CD4-positive, alpha-beta T cell treated with Interleukin-15 for 1 hour (primary cell): ENCODE measurements at places on chromosomes 12 and 14.

GRCh38 chr14:101955695-101956161 lies 8.6 kb upstream of the DYNC1H1 start:
- no peak for DNase-seq

- DNase-seq, result no peak
Observed at GRCh38 chr12:52522346-52523011, 2.3 kb upstream of the KRT5 start.

DNA sequence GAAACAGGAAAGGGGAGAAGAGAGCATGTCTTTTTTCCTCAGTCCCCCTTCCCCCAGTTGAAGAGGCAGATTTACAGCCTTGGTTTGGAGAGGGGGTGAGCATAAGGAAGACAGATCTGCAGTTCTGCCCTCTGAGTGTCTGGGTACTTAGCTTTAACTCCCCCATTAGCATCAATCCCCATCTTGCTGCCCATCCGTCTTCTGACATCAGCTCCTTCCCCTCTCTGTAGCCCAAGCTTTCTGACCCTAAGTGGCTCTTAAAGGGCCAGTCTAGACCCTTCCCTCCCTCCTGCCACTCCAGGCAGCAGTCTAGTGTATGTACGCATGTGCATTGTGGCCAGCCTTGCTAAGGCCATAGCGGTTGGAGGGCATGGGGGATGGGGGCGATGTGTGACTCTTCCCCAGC lies 7.3 kb downstream of the GPR84 start:
- DNase-seq, result no peak

DNA sequence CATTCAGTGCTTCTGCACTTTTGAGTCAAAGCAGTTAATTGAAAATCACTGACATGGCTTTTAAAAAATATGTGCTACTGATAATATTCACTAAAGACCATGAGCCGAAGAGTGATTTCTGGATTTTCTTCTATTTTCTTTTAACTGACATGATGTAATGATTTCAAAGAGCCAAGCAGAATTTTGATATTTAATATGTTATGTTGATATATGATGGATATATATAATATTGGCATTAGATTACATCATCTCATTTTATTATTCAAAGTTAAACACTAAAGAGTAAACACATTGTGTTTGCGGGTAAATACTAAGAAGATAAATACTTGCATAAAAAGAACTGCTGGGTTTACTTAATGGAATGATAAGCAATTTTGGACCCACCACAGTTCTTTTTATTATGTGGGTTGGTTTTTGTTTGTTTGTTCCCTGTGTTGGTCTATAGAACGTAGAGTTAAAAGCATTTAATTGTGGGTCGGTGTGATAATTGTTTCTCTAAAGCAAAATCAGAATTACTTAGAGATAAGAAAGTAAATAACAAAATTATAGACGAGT lies 692 bp downstream of the SPIC start:
- DNase-seq, result no peak

DNA sequence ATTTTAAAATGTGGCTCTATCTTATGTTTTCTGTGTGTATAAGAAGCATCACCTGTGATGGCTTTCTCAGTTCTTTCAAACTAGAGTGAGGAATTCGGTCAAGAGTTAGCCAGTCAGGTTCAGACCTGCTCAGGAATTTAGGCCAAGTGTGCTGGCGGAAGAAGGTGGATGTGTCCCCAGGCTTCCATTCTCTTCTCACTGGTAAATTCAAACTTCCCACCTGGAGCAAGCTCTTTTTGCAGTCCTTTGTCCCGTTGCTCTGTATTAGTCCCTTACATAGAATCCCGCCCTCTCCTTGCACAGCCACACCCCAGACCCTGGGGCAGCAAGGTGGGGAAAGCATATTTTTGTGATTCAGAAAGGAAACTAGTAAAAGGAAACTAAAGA lies 124.7 kb upstream of the PWP1 start:
- DNase-seq, result no peak

DNA sequence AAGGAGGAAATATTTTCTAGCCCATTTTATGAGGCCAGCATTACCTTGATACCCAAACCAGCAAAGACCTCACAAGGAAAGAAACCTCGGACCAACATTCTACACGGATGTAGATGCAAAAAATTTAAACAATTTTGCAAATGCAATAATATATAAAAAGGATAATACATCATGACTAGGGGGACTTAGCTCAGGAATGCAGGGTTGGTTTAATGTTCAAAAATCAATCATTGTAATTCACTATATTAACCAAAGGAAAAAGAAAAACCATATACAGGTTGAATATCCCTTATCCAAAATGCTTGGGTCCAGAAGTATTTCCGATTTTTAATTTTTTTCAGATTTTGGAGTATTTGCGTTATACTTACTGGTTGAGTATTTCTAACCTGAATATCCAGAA lies 33.0 kb downstream of the TPCN1 start:
- no peak for DNase-seq

DNA sequence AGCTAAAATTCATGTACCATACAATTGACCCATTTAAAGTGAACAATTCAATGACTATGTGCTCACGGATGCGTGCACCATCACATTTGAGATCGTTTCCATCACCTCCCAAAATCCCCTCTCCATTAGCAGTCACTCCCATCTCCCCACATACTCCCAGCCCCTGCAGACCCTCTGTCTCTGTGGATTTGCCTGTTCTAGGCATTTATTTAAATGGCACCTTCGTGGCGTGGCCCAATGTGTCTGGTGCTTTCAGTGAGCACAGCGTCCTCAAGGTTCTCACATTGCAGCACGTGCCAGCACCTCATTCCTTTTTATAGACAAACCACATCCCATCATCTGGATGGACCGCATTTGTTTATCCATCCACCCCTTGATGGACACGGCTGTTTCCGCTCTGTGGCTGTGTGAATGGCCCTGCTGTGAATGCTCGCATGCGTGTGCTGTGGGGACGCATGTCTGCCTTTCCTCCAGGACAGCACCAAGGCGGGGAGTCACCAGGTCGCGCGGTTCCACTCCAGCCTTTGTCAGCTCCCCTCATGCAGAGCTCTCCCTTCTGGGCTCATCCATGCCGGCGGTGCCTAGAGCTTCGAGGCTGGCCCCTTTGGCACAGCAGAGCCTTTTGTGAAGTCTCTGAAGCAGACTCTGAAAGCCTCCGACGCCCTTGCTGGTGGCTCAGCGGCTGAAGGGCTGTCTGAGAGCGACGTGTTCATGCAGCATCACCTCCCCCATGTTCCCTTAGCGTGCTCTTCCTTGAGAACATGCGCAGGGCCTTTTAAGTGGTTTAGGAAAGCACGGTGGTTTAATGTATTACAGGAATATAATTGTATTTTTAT lies 184.4 kb downstream of the KIF26A start:
- no peak for DNase-seq

- DNase-seq, result no peak
Observed at GRCh38 chr14:74875941-74876913, at the start of gene PROX2. PROX2 (minus strand) TSS chr14:74876145; CDS start chr14:74863834, 12,311 bp downstream.

DNA sequence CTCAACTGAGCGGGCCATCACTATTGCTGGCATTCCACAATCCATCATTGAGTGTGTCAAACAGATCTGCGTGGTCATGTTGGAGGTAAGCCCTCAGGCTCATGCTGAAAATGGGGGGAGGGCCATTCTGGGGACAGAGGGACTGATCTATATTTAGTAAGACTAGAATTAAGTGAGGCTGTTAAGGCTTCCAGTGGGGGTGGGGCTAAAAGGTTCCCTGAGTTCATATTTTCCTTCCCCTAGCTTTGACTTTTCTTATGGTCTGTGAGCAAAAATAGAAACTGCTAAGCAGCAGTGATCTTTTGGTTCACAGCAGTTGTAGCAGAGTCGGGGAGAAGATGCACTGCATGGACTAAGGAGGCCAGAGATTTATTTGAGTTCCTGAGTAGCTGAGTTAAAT lies 9.2 kb downstream of the PCBP2 start:
- DNase-seq, result no peak

DNA sequence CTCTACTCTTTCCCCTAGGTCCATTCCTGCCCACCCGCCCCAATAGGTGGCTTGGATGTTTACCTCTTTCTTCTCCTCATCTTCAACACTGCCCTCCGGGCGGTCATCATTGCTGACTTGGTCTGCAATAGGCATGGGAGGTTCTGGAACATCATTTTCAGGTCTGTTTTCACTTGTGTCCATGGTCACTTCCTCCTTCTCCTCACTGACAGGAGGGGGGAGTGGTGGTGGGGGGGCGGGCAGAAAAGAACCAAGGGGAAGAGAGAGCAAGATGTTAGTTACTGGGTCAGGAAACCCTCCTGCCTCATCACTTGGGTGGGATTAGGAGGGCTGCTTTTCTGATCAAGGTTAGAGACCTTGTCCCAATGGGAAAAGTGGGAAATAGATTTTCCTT lies 12.1 kb upstream of the CDH24 start:
- DNase-seq, result no peak

GRCh38 chr14:103451401-103451800 lies 66.2 kb downstream of the MARK3 start:
- no peak for DNase-seq

DNA sequence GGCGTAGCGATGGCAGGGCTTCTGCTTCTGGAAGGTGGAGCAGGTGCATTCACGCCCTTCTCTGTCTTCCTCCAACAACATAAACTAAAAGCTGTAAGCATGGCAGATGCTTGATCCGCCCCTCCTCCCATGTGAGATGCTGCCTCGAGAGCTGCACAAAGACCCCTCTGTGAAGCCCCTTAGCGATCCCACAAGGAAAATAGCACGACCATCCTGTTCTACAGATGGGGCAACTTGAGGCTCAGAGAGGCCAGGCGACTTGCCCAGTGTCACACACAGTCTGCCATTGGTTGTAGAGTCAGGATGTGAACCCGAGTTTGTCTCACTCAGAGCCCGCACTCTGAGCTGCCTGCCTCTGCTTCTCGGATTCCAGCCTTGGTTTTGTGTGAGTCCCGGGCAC lies 144.4 kb downstream of the SCARB1 start:
- DNase-seq, result no peak

DNA sequence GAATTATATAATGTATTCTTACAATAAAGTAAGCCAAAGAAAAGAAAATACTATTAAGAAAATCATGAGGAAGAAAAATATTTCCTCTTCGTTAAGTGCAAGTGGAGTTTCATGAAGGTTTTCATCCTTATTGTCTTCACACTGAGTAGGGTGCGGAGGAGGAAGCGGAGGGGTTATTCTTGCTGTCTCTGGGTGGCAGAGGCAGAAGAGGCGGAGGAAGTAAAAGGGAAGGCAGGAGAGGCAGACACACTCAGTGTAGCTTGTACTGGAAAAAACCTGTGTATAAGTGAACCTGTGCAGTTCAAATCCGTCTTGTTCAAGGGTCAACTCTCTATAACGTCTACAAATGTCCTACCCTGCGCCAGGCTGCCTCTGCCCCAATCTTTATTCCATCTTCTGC lies 22.0 kb upstream of the BCL2L14 start:
- DNase-seq, result no peak

DNA sequence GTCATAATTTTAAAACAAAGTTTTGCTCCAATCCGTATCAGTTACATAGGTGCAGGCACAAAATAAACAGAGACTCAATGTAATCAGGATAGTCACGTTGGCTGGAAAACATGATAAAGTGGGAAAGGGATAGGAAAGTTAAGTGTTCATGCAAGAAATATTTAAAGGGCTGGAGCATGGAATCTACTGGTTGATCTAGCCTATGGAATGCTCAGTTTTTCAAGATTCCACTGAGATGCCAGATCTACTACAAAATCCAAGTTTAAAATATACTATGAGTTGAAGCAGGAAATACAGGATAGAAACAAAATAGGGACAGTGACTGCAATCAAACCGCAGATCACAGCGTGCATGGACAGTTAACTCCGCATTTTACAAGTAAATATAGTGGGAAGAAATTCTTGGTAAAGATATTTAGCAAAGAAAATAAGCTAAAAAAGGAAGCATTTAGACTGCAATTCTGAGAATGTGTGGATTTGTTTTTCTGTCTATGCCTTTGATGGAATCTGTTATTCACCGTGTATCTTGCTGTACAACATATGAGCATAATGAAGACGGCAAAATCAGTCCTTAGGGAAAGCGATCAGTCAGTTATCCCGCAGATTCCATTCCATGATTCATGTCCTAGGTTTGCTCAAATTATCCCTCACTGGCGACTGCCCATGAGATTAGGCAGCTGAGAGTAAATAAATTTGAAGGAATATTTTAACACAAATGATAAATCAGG lies 1044.3 kb downstream of the FLRT2 start:
- DNase-seq, result no peak

- DNase-seq, result no peak
Observed at GRCh38 chr12:48121522-48121921, 2.4 kb downstream of the PFKM start.

- DNase-seq, result no peak
Observed at GRCh38 chr12:108559007-108559655, 1.8 kb downstream of the SART3 start.

DNA sequence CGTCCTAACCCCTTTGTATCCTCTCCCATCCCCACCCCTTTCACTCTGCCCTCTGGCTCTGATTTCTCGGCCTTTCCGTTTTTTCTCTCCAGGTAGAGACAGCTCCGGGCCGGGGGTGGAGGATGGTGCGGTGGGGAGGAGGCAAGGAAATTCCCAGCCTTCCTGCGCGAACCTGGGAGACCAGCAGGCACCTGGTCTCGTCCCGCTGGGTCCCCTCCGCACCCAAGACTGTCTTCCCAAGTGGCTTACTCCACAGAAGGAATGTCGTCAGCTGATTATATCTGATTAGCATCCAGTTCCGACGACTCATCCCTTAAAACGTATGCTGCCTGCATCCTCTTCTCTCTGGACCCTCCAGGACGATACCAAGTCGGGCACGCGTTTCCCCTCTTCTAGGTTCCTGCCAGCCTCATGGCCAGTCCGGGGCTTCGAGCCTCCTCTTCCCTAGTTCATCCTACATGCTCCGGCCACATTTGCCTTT lies 42.2 kb upstream of the CAPRIN2 start:
- DNase-seq, result no peak

GRCh38 chr12:1552911-1553491 lies 41.4 kb downstream of the FBXL14 start:
- no peak for DNase-seq

DNA sequence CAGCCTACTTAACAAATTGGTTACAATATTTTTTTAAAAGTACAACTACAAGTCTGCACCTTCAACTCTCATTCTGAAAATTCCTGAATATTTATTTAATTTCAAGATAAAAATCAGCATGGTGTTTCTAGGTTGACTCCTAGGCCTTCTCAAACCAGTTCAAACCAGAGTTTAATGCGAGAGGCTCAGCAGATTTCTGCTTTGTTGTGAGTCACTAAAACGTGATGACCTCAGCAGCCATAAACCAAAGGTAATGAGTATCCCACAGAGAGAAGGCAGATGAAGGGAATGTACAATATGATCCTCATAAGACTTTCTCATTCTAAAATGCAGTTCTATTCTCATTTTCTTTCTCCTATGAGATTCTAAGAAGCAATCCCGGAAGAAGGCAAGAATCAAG lies 1.5 kb downstream of the PRDM4 start:
- no peak for DNase-seq

DNA sequence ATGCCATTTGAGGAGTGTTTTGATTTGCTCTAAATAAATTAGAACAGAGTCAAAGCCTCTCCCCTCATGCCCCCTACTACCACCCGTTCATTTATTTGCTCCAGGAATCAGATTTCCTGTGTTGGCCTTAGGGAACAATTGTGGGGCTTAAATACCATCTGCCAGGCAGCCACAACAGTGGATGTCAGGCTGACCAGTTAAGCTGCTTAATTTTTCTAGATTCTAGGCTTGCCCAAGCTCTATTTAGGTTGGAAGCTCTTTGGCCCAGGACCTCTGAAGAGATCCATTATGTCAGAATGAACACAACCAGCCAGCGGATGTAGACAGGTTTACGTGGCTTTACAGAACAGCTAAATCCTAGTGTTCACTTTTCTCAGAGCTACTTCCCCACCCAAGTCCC lies 1.0 kb upstream of the TIMELESS start:
- no peak for DNase-seq
